ENCODE measurements at places on chromosomes 1 and 21. TPM values are rescaled to one million over a fixed set of nuclear protein-coding genes. Genes with fewer than 3 reads are reported as not detected.

DNA sequence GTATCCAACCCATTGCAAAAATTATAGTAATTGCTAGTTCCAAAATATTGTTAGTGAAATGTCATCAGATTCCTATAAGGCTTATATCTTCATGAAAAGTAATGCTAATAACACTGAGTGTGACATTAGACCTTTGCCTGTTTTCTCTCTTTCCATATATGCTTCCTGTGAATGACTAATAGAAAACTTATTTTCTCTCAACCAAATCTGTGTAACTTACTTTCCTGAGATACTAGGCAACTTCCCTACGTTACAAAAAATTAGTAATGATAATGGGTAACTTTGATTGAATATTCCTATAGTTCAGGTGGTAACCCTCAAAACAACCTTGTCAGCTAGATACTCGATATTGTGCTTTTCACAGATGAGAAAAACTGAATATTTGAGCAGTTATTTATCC is 124.2 kb upstream of the HNRNPU start:
- DNase-seq, result no peak
- no peak overlapping the region for H3K4me3 ChIP-seq
- H3K36me3 ChIP-seq, result no peaks in the 10 kb centered on the region
- H3K4me1 ChIP-seq, result no peaks in the 10 kb centered on the region

- H3K36me3 ChIP-seq, result peaks cover 13% of the 10 kb centered on the region
- H3K27me3 ChIP-seq, result no peaks in the 10 kb centered on the region
- H3K27ac ChIP-seq, result no peak overlapping the region
- H3K4me1 ChIP-seq, result peaks cover 13% of the 10 kb centered on the region
- H3K4me3 ChIP-seq, result no peak overlapping the region
- DNase-seq, result no peak
These were observed 9.9 kb downstream of the PIGV start for GRCh38 chr1:26797627-26798026.

GRCh38 chr1:46533179-46533864 is 18.1 kb downstream of the KNCN start:
- peaks cover 5% of the 10 kb centered on the region for H3K4me1 ChIP-seq
- H3K27me3 ChIP-seq, result peaks cover 25% of the 10 kb centered on the region
- H3K36me3 ChIP-seq, result no peaks in the 10 kb centered on the region
- H3K4me3 ChIP-seq, result no peak overlapping the region
- no peak for DNase-seq

- H3K4me1 ChIP-seq, result no peaks in the 10 kb centered on the region
- no peaks in the 10 kb centered on the region for H3K36me3 ChIP-seq
- H3K4me3 ChIP-seq, result no peak overlapping the region
- peaks cover 2% of the 10 kb centered on the region for H3K27me3 ChIP-seq
These were observed 121.4 kb downstream of the ATG4C start for GRCh38 chr1:62905309-62905708.

The ZNF593OS gene
- polyA plus RNA-seq, result 0.15 TPM

All from keratinocyte (primary cell).